ENCODE measurements at places on chromosomes 2 and 18.

DNA sequence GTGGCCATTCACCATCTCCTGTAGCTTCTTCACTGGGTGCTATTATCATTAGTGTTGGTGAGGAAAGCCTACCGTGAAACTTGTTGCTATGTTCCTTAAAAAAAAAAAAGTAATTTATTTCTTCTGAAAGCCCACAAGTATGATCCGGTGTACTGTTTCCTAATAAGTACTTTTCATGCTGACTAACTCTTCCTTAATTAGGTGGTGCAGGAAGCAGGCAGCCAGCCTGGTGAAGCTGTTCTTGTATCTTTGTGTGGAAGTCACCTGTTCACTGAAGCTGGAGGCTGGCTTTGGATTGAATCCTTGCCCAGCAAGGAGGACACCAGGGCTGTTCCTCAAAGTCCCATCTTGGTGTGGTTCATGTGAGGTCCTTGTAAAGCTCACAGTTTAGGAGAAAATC, 321.7 kb upstream of the THSD7B start:
- DNase-seq: no peak

DNA sequence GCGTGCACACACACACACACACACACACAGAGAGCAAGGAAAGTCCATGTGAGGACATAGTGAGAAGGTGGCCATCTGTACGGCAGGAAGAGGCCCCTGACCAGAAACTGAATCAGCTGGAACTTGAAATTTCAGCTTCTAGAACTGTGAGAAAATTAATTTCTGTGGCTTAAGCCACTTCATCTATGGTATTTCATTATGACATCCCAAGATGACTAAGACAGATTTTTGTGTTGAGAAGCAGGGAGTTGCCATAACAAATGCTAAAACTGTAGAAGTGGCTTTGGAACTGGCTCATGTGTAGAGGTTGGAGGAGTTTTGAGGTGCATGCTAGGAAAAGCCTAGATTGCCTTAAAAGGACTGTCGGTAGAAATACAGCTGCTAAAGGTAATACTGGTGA, 63.4 kb upstream of the ZBTB7C start:
- peak; percentile 78 for DNase-seq

- DNase-seq: peak; percentile 44
Measured at GRCh38 chr2:74373221-74373676, 6.9 kb downstream of the DCTN1 start.

DNA sequence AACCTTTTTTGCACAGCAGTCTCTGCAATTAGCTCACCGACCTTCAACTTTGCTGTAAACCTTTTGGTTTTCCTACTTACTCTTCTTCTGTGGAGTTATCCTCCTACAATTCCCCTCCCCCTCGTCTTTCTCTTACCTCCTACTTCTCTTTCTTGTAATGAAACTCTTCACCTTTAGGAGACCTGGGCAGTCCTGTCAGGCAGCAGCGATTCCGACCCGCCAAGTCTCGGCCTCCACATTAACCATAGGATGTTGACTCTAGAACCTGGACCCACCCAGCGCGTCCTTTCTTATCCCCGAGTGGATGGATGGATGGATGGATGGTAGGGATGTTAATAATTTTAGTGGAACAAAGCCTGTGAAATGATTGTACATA, 8.3 kb downstream of the TBR1 start:
- DNase-seq: no peak

- DNase-seq: no peak
Measured at GRCh38 chr2:184599054-184599871, 934 bp downstream of the ZNF804A start.

GRCh38 chr2:95063086-95063958, 37.8 kb downstream of the MAL start:
- no peak for DNase-seq

- no peak for DNase-seq
Measured at GRCh38 chr2:28318023-28318422, 74.6 kb upstream of the FOSL2 start.

GRCh38 chr2:30232801-30233130, 1.4 kb downstream of the LBH start:
- DNase-seq: no peak

Data from fibroblast of skin of scalp (primary cell).